ENCODE measurements at places on chromosomes 11 and 22. TPM values are rescaled to one million over a fixed set of nuclear protein-coding genes. Genes with fewer than 3 reads are reported as not detected.

GRCh38 chr22:38608992-38609750, 39.2 kb upstream of the DMC1 start:
- no peak for DNase-seq

DNA sequence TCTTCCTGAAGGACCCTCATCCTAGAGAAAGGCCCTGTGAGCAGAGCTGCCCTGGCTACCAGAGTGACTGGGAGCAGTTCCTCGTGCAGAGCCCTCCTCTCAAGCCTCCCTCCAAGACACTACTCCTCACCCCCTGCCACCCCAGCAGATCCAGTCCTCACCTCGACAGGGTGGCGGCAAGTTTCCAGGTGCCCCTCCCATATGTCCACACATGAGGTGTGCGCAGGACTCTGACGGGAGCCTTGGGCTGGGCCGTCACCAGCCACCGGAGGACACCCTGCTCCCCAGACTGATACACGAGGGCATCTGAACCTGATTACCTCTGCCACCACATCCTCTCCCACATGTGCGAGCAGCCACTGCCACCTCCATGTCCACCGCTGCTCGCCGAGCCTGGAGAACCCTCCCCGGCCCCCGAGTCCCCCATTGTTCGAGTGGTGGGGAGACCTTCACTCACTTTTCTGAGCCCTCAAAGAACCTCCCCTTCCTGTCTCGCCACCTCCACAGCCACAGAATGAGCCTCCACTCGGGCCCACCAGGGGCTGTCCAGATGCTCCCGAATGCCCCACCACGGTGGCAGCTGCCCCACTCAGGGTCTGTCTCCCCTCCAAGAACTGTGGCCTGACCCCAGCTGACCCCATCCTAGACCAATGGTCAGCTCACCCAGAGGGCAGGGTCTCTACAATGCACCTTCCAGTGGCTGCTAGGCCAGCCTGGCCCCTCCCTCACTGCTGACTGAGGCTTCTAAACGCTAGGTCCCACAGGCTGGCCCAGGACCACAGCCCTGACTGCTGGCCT, 62.5 kb downstream of the DGCR2 start:
- no peak for DNase-seq

Gene SCUBE1
- 1.2 TPM for total RNA-seq

- no peak for DNase-seq
These were observed 58.6 kb upstream of the RPS13 start for GRCh38 chr11:17135916-17136683.

GRCh38 chr22:50467773-50468440, 6.9 kb downstream of the SBF1 start:
- no peak for DNase-seq

Gene TNNT3
- total RNA-seq, result 0.44 TPM

DNA sequence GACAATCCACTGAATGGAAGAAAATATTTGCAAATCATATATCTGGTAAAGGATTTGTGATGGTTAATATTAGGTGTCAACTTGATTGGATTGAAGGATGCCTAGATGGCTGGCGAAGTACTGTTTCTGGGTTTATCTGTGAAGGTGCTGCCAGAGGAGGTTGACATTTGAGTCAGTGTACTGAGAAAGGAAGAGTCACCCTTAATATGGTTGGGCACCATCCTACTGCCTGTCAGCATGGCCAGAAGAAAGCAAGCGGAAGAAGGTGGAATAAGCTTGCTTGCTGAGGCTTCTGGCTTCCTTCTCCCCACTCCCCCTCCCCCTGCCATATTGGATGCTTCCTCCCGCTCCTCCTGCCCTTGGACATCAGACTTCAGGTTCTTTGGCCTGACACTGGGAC, 101.9 kb downstream of the GAB2 start:
- no peak for DNase-seq

GRCh38 chr11:9264316-9265210, 587 bp downstream of the DENND5A start:
- DNase-seq, result peak; percentile 51

- DNase-seq, result no peak
These were observed 5.4 kb downstream of the SLC25A45 start for GRCh38 chr11:65377036-65377435.

DNA sequence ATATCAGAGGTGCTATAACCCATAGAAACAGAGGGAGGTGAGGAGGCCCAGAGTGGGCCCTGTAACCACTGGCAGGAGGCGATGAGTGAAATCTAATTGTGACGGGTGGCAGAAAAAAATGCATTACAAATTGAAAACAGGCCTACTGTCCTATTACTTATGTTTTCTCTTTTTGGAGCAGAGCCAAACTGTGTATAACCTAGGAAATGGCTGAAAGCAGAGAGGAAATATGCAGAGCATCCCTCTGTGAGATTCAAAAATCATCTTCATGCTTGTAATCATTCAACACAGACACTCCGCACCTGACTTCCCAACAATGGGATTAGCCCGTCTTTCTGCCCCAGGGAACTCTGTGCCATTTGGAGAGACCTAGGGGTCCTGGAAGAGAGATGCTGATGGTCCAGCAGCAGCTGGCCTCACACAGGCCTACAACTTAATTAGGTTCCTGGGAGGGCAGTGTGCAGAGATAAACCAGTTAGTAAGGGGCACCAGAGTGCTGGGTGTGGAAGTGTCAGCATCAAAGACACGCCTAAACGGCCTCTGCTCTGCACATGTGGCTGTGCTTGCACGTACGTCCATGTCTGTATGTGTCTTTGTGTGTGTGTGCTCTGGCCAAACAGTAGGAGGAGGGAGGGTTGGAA, 41.8 kb downstream of the MAP6 start:
- DNase-seq, result no peak

- DNase-seq, result no peak
These were observed 8.8 kb upstream of the MED17 start for GRCh38 chr11:93775289-93775688.

Gene HPX
- total RNA-seq, result 4,072 TPM

DNA sequence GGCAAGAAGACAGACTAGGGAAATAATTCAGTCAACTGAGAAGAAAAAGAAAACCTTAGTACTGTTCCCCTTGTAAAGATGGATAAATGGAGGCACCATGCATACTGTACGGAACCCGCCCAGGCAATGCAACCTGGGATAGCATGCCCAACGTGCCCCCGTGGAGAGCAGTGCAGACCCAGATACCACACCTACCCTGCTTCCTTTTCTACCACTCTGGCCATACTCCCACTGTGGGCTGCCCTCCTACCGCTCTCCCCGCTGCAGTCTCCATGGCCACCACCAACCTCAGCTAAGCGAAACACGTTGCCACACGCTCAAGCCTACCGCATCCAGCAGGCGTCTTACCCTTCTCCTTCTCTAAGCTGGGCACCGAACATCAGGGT, 117.4 kb upstream of the SERPIND1 start:
- no peak for DNase-seq

Gene BATF2
- 2.4 TPM for total RNA-seq

Gene CYTH4
- total RNA-seq, result 12.8 TPM

DNA sequence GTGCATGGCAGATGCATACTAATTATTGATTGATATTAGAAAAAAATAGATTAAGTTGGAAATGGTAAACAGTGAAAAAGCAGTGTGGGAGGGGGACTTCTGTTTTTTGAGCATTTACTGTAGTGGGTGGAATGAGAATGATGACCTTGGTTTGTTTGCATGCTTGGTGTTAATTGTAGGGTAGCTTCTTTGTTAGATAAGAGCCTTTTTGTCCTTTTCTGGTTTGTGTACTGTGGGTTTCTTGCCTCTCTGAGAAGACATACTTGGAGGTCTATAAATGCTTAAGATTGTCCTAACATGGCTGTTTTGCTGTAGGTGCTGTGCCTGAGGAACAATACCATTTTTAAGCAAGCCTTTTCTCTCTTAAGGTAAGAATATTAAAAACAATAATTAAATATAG, 17.0 kb downstream of the MRPL48 start:
- DNase-seq, result no peak

GRCh38 chr11:103682318-103683184, 353.9 kb upstream of the DDI1 start:
- peak; percentile 45 for DNase-seq

- DNase-seq, result no peak
These were observed 938.4 kb downstream of the BRD1 start for GRCh38 chr22:48889209-48889830.

DNA sequence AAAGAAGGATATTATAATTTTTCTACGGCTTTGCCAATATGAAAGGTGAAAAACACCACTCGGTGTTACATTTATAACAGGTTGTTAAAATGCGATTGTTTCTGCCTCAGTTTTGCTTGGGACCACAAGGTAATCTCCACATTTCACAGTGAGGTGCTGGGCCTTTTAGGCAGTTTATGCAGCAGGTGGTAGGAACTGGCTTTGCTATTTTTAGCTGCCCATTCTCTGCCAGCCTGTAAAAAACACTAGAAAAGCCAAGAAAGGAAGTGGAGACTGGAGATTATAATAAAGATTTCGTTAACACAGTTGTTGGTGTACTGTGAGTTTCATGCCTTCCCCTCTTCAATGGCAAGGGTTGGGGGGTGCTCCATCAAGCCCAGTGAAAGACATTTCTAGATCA, 8.0 kb upstream of the MRPL16 start:
- DNase-seq, result no peak

GRCh38 chr11:77442394-77443053, 31.4 kb downstream of the PAK1 start:
- DNase-seq, result no peak

DNA sequence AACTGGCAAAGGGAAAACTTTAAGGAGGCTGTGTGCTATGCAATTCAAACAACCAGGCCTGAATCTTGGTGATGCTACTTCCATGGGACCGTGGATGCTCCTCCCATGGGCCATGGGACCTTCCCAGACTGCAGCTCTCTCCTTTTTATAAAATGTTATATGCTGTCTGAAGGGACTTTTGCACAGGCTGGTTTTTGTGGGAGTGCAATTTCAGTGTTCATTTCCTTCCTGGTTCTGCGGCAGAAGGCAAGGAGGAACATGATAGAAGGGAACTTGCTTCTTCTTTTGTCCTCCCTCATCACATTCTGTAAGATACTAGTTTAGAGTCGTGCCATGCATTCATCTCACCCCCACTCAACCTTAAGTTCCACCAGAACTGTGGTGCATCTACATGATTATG, 68.9 kb downstream of the C11orf58 start:
- no peak for DNase-seq

DNA sequence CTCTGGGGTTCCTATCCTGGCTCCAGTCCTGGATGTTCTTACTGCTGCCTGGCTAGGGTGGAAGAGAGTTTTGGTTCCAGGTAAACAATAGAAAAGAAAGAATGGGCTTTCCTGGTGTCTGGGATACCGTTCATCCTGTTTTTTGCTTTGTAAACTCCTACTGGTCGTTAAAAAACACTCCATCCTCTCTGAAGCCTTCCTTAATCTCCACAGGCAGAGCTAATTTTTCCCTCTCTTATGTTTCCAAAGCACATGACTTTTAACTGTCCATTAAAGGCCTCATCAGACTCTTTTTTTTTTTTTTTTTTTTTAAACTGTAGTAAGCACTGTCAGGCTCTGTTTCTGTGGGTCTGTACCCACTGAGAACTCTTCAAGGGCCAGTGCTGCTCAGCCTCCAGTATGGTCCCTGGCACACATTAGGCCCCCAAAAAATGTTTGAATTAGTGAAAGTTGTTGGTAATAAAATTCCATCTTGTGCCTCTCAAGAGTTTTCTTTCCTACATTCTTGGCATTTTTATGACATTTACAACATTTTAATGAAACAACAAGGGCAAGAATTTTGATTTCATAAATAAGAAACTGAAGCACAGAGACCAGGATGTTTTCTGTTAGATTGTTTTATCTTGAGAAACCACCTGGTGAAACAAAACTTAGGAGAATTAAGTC, 104.2 kb downstream of the TEAD1 start:
- no peak for DNase-seq

GRCh38 chr22:42222140-42222539, 48.3 kb downstream of the TCF20 start:
- DNase-seq, result no peak

GRCh38 chr11:93028960-93029522, 59.6 kb downstream of the MTNR1B start:
- DNase-seq, result no peak

- DNase-seq, result no peak
These were observed 473.8 kb downstream of the OPCML start for GRCh38 chr11:133058501-133058900.

Gene TNKS1BP1
- 58.1 TPM for total RNA-seq

GRCh38 chr22:37454857-37455686, 27.8 kb upstream of the ELFN2 start:
- no peak for DNase-seq

Gene RFPL2
- total RNA-seq, result not detected

GRCh38 chr22:31144223-31144622, 3.9 kb upstream of the PLA2G3 start:
- no peak for DNase-seq

Gene KRTAP5-7
- total RNA-seq, result not detected

- no peak for DNase-seq
These were observed 182.2 kb downstream of the IGLL1 start for GRCh38 chr22:23397613-23398567.

GRCh38 chr22:23498811-23499798, 81.0 kb downstream of the IGLL1 start:
- no peak for DNase-seq

- DNase-seq, result no peak
These were observed 95.6 kb downstream of the UVRAG start for GRCh38 chr11:75910426-75911145.

- DNase-seq, result peak; percentile 37
These were observed 84.0 kb upstream of the RTL6 start for GRCh38 chr22:44582016-44582415.

- no peak for DNase-seq
These were observed 2.1 kb downstream of the SLC35E4 start for GRCh38 chr22:30637701-30638114.

Data from right lobe of liver (tissue), 6 donors.